ENCODE measurements at places on chromosomes 7 and 10.

GRCh38 chr10:84176836-84177474, 3.4 kb downstream of the GPR15LG start:
- DNase-seq, result no peak

- no peak for DNase-seq
Observed at GRCh38 chr7:151768805-151769187, 108.1 kb downstream of the PRKAG2 start.

DNA sequence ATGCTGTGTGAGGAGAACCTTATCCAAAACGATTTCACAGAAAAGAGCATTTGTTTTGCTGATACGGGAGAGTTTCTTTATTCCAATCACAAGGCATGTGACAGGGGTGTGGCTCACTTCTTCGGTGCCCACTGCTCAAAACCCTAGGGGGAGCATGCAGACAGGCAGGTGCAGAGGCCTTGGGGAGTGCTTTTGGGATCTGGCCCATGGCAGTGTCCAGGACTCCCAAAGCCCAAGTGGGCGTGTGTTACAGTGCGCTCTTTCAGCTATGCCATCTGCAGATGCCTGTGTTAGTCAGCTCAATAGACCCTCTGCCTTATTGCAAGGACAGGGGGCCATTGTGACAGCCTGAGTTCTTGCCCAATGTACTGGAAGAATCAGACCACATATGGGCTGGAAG, 94.8 kb downstream of the CSTF2T start:
- DNase-seq, result no peak

GRCh38 chr10:121188005-121188404, 336.8 kb downstream of the WDR11 start:
- DNase-seq, result no peak

DNA sequence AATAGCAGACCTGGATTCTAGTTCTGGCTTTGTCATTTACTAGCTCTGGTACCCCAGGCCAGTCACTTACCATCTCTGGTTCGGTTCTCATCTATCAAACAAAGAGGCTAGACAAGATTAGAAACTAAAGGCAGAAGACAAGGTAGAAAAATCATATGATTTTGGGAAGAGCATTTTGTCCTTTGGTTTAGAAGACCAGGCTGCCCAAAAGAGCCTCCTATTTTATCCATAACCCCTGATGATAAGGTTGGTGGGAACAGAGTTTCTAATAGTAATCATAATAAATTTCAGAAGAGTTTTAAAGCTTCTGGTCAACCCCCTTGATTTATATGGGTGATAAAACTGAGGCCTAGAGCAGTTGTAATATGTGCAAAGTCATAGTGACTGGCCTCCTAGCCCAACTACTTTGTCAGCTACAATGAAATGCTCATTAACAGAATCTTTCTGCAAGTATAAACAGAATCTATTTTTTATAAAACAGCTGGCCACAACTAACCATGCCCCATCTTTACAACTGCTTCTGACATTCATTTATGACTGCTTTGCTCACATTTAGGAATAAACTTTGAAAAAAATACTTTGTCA, 23.4 kb downstream of the COX15 start:
- no peak for DNase-seq

Data from CD4-positive, alpha-beta T cell treated with Interleukin-15 for 4 hours (primary cell).